ENCODE measurements at places on chromosomes 16 and 17.

DNA sequence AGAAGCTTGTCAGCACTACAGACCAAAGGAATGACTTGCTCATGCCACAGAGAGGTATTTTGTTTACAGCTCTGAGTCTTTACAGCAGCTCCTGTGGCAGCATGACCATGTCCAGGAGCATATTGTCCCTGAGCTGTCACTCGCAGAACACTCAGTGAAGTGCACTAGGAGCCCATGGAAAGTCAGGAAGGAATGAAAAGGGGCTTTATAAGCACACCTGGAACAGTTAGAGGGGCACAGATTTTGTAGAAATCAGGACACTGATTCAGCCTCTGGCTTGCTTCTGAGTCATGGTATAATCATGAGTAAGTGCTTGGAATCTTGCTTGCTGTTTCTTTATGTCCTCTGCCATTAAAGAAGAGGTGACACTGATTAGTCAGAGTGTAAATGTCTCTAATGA lies 41.0 kb downstream of the TADA2A start:
- DNase-seq: no peak

GRCh38 chr17:67171560-67171959 lies 73.4 kb downstream of the HELZ start:
- DNase-seq: no peak

GRCh38 chr16:88534638-88535190 lies 35.5 kb upstream of the ZC3H18 start:
- peak; percentile 45 for DNase-seq

DNA sequence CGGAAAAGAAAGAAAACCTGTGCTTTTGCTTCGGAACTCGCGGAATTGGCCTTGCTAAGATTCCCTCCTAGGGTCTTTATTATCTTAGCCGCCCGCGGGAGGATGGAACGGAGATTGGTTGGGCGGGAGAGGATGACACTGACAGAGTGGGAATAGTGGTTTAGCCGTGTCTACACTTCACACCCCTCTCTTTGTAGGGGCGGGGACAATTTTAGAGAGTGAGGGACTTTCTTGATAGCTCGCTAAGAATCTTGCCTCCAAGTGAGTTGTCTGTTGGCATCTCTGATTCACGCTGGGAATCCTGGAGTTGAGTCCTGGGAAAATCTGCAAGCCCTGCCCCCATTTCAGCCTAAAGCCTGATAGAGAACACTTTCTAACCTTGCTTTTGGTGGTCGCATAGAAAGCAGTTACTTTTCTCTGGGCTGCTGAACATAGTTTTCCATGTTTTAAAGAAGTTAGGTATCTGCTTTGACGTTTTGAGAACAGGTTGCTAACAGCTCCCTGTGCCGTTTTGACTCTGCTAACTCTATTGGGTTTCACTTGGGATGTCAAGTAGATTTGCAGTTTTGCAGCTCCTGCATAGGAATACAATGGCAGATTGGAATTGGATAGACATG lies 697 bp downstream of the NOL11 start:
- DNase-seq: peak; percentile 21

DNA sequence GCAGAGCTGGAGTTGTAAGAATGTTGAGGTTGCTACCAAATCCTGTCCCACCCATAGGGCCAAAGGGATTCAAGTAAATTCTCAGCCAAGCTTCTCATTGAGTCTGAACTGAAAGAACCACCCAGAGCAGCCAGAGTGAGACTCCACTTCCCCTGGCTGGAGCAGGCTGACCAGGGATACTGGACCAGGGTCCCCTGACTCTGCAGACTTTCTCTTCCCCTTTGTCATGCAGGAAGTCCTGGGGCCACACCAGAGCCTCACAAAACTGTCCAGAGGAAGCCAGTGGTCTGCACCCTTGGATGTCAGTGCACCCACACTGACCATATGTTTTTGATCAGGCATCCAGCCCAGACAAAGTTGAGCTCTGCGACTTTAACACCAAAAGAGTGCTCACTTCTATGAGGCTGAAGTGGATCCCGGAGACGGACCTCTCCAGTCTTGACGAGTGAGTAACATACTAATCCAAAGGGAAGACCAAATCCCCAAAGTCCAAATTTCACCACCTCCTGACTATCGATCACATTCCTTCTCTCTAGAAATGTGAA lies 4.1 kb downstream of the NXN start:
- DNase-seq: no peak

DNA sequence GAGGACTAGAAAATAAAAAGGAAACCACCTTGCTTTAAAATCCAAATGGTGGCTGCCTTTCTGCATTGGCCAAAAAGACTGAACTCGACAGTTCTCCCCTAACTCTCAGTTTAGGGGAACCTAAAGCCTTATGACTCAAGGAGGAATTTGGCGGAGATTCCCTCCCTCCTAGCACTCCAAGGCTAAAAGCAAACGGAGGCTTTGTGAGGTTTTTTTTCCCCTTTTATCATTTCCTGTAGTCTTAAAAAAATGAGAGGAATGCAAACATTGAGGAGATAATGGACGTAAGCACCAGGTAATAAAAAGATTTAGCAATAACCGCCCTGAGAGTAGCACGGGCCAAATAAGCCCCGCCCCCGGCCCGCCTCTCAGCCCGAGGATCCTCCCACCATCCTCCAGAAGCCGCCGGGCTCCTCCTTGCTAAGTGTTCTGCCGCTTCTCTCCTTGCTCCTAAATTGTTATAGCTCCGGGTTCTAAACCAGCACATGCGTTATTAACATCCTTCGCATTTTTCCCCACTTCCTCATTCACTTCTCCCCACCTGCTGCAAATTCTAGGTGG lies 5.8 kb upstream of the KIFC3 start:
- DNase-seq: peak; percentile 47

- DNase-seq: no peak
Observed at GRCh38 chr17:37750768-37751475, 6.1 kb upstream of the HNF1B start.

- no peak for DNase-seq
Observed at GRCh38 chr17:3569534-3570137, 12.0 kb upstream of the TRPV3 start.

DNA sequence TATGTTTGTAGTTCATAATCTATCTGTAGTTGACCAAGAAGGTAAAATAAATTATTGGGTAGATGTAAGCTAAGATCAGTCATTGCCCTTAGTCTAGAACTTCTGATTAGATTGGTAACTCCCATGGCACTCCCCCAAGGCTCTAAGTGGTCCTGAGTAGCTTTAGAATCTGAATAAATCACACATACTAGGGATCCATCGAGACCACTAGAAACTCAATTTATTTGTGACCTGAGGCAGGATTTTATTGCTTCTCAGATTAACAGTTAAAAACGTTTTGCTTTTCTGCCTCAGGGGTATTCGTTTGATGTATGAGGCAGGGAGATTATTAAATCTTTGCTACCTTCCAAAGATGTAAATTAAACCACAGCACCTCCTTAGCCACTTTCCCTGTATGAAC lies 24.9 kb downstream of the CMTR2 start:
- DNase-seq: no peak

GRCh38 chr17:77083531-77083930 lies 57.2 kb upstream of the SEC14L1 start:
- DNase-seq: no peak

DNA sequence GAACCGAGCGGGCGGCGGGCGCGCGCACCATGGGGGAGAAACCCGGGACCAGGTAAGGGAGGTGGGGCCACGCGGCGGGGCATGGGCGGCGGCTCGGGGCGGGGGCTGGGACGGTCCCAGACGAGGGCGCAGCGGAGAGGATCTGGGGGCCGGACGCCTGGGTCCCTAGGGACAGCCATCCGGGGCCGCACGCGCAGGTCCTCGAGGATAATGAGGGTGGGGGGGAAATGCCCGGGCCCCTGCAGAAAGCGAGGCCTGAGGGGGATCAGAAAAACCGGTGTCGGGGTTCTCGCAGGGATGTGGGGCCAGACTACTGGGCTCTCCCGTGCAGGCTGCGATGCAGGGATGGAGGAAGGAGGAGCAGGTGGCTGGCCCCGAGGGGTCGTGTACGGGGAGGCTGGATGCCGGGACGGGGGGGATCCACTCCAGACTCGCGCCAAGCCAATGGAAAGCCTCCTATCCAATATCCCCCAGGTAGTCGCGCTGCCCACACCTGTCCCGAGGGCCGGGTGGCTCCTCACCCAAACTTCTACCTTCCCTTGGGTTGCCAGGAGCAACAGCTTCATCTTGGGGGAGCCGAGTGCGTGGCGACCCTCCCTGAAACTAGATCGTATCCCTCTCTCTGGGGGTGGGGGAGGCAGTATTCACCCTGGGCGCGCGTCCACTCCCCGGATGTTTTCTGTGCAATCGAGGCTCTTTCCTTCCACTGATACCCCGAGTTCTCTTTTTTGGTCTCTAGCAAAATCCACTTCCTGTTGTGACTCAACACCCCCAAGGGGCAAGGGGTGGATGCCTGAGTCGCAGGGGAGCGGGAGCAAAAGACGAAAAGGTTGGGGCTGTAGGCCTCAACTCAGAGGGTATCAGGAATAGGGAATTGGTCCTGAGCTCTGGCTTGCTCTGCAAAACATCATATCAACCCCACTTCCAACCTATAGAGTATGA lies 532 bp downstream of the ARRB2 start:
- DNase-seq: peak; percentile 89

DNA sequence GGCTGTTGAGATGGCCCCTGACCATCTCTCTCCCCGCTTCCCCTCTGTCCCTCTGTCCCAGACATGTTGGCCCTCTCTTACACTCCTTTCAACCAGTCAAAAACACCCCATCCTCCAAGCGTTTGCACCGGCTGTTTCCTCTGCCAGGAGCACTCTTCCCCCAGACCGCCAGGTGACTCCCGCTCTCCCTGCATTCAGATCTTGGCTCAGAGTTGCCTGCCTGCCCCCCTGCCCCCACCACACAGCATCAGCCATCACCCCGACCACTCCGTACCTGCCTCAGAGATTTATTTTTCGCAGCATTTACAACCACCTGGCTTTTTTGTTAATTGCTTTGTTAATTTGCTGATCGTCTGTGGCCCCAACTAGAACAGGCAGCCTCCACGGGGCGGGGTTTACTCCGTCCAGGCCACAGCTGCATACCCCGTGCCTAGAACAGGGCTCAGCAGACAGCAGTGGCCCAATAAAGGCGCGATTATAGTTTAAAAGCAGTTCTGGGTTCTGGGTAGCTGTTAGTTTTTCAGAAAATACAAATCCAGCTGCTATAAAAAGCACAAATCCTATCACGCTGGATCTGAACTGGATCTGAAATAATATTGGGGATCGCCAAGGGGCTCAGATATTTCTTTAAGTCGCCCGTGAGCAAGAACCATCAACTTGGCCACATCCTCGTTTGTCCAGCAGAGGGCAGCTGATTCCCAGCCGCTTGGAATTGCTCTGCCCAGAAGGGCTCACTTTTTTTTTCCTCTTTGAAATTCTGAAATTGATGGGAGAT lies 173.6 kb downstream of the IRF8 start:
- peak; percentile 6 for DNase-seq

DNA sequence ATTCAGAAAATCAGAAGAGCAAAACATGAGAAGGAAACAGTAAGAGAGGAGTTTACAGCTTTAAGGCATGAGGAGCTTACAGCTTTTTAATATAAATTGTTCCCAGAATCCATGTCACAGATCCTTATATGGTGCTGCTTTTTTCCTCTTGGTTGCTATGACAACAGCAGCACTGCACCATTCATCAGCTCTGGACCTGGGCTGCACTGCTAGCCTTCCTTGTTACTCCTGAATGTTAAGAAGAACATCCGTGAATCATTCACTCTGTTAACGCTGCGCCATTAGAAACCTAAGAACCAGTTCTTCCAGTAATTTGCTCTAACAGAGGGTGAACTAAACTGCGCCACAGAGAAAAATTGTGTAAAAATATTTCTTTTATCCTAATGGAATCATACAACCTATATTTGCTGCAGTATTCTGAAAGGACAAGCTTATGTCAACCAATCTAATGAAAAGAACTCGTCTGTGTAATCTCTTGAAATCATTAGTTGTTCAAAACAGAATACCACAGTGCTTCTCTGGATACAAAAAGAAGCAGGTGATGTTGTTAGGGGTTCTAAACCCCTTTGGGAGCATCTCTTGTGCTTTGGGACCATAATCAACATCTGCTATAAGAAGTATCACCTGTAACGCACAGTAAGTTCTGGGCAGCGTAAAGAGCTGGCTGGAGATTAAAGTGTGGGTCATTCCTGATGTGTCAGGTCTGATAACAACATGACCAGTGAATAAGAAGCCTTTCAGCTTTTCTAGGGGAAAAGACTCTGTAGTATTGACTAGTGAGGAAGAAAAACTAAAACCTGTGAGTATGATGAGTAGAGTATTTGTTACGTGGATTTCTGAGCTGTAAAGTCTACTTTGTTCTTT lies 151.2 kb downstream of the TANC2 start:
- DNase-seq: no peak

DNA sequence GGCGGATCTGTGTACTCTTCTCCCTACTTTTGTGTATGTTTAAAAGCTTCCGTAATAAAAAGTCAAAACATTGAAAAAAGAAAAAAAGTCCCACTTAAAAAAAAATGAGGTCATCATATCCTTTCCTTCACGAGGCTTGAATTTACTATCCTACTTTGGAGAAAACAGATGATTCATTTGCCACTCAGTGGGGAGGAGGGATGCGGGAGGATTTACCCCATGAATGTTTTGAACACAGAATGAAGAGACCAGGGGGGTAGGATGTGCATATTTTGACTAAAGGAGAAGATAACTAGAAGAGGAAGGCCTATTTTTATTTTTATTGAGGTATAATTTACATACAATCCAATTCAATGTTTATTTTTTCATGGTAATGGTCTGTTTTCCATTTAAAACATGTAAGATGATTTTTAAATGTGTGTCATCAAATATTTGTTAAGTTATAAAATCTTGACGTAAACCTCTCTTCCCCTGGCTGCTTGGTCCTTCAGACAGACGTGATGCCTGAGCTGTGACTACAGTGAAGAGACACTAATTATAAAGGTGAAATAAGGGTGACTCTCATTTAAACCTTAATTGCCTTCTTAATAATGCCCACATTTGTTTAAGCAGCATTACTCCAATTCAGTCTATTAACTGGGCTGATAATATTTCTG lies 135.4 kb upstream of the AXIN2 start:
- DNase-seq: no peak

Measured in CD14-positive monocyte (primary cell).